ENCODE measurements at places on chromosomes 3 and 15.

- DNase-seq, result no peak
Measured at GRCh38 chr3:57952208-57952631, 56.0 kb upstream of the FLNB start.

GRCh38 chr3:153370680-153371079 is 208.7 kb downstream of the RAP2B start:
- DNase-seq, result no peak

DNA sequence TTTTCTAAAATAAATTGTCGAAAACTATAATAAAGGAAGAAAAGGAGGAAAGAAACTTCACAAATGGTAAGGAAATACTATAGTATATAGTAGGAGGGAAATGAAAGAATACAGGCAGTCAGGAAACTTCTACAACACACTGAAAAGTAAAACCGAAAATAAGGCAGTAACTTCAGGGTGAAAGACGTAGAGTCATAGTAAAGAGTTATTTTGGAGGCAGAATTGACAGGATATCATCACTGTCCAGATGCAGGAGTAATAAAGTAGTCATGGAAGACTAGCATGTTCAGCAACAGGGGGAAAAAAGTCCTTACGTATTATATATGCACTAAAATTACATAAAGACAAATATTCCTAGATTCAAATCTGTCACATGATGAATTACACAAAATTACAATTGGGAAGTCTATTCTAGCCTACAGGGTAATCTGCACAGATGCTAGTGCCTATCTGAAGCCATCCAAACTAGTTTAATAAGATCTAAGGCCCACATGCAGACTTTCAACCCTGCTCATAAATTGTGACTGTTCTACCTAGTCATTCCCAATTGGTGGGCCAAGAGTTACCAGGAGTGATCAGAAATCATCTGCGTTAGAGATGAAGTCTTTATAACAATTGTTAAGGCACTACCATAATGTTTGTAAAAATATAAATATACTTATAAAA is 14.0 kb downstream of the VPS13C start:
- DNase-seq, result no peak

- no peak for DNase-seq
Measured at GRCh38 chr3:14430053-14430452, 27.6 kb downstream of the SLC6A6 start.

- DNase-seq, result no peak
Measured at GRCh38 chr3:101542957-101543356, 18.7 kb upstream of the TRMT10C start.

- no peak for DNase-seq
Measured at GRCh38 chr15:88747631-88748030, 55.6 kb upstream of the ACAN start.

DNA sequence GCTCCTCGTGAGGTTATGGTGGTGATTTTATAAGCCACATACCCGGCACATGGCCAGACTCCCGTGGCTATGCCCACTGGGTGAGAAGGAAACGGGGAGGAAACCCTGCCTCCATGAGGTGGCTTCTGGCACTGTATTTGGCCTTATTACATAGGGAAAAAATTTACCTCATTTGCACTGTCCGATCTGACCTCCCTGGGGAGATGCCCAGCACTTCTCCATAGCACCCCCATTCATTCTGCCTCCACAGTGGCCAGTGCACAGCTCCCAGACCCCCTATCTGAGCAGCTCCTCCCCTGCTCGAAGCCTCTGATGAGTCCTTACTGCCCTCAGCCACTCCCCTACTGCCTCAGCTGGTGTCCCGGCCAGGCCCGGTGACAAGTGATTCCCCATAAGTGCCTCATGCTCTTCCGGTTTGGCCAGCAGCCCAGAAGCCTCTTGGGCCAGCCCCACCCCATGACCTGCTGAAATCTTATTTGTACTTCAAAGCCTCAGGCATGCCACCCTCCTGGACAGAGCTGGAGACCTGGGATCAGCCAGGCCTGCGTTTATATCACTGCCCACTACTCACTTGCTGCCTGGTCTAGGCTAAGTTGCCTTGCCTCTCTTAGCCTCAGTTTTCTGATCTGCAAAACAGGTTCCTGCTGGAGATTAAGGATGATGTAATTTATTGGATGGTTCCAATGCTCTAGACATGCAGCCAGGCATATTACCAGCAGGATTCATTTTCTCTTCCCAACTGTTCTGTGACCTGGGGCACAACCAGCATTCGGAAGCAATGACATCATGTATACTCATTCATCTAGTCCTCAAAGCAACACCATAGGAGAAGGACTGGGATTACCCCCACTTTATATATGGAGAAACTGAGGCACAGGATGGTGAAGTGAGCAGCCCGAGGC is 30.6 kb upstream of the SLC6A6 start:
- DNase-seq, result peak; percentile 47

DNA sequence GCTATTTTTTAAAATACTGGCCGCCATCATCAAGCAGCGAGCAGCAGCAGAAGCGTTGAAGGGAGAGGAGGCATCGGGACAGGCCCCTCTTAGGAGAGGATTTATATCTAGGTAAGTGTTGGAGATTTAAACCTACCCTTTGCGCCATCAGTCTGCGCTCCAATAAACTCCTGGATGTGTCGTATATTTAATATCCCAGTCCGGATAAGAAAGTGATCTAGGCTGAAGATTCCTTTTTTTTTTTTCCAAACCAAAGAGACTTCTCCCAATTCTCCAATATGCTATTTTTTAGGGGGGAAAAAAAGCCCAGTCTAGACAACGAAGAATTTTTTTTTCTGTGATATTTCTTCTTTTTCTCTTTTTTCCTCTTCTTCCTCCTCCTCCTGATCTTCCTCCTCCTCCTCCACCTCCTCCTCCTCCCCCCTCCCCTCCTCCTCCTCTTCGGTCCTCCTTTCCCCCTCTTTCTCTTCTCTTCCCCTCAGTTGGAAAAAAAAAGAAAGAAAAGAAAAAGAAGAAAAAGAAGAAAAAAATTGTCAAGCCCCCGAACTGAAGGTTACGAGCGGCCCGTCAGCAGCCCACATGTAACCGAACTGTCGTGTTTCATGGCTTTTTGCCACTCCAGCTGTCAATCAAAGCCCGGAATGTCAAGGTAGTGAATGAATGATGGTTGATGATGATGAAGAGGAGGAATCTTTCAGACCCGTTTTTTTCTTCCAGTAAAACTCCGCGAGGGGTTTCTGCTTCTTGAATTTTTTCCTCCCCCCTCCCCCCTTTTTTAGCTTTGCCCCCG is 835 bp downstream of the MEIS2 start:
- DNase-seq, result no peak

DNA sequence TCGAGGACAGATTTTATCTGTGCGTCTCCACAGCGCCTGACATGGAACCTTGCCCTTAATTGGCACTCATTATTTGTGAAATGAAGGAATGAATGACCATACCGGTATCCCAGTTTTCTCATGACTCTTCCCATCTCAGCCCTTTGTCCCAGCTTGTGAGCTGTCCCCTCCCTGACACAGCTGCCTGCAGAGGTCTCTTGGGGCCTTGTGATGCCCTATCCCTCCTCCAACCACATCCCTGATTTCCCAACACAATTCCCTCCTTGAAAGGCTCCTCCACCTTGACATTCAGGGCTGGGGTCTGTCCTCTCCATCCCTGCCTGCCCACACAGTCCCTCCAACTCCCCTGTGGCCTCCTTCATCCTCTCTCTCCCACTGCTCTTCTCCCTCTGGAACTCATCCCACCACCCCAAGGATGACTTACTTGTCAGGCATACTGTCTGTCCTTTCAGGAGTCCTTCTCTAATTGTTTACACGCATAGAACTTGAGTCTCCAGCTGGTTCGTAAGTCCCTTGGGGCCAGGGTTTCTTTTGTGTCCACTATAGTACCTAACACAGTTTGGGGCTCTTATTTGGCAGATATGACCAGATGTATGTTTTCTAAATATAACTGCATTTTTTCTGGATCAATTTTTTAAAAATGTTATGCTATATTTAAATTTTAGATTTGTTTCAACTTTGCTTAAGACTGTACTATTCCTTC is 35.6 kb upstream of the FILIP1L start:
- no peak for DNase-seq

GRCh38 chr3:183253528-183254486 is 754 bp downstream of the B3GNT5 start:
- DNase-seq, result no peak

Data from GM04504 (cell line).